ENCODE measurements at places on chromosomes 6 and 20.

DNA sequence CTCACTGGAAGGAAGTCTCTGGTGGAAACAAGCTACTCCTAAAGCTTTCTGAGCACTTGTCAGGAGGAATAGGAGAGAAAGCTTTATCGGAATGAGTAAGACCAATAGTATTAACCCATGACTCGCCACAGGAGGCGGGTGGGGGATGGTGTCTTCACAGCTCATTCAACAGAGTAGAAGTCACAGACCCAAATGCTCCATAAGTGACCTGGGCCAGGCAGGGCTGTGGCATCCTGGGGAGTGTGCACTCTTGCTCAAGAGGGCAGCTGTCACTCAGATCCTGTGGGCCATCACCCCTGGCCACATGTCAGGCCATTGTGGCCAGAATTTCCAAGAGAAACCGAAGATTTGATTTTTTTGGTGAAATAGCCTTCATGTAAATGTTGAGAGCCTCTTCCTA is 116.0 kb downstream of the SYCP2 start:
- no peak for DNase-seq

GRCh38 chr6:152301021-152301764 is 336.0 kb downstream of the SYNE1 start:
- no peak for DNase-seq

DNA sequence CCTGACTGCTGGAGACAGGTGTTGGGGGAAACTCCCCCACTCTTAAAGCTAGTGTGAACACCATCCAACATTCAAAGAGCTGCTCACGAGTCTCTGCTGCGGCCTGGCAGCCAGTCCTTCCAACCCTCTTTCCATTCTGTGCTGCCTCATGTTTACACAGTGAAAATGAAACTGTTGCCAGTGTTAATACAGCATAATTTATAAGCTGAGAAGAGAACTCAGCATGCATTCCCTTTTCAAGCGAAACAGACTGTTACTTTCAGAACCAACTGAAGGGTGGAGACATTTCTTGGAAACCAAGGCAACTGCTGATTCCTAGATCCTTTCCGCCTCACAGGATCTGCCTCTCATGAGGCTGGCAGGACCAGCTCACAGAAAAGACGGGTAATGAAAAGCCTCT is 533.8 kb upstream of the ID4 start:
- DNase-seq = no peak

- DNase-seq = no peak
These were observed 92.1 kb downstream of the CRYBG1 start for GRCh38 chr6:106452628-106453027.

- DNase-seq = no peak
These were observed 17.3 kb downstream of the DST start for GRCh38 chr6:56625356-56625755.

GRCh38 chr6:147700436-147701209 is 192.1 kb downstream of the SAMD5 start:
- DNase-seq = no peak

- no peak for DNase-seq
These were observed 53.8 kb upstream of the RBM24 start for GRCh38 chr6:17227403-17227802.

DNA sequence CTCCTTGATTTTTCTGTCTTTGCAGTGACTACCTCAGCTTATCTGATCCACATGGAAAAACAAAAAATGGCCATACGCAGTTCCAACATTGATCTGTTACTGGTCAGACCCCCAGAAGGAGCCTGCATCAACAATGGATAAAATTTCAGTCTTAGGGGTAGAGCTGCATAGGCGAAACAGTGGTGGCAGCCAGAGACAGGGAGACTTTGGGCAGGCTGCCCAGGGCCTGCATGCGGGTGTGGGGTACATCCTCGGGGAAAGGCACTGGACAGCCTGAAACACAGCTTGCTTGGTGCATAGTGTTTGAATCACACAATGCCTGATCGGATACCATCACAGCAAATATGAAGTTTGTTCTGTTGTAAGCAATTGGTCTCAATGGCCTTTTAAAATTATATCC is 847.8 kb downstream of the QKI start:
- DNase-seq = no peak

DNA sequence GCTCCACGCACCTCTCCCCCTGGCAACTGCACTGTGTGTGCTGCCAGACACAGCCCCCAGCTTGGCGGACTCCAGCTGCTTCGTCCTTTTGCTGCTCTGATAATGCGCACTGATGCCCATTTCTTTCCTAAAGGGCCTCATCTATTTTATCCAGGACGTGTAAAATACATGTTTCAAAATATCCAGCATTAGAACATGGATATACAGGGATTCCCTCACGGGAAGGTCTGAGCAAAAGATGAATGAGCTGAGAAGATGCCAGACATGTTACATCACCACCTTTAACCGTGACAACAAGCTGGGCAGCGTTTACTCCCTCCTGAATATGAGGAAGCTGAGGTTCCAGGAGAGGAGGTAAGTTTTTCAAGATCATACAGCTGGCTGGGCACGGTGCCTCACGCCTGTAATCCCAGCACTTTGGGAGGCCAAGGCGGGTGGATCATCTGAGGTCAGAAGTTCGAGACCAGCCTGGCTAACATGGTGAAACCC is 32.8 kb downstream of the TNXB start:
- no peak for DNase-seq

- no peak for DNase-seq
These were observed 2.9 kb upstream of the RAB22A start for GRCh38 chr20:58306421-58307261.

GRCh38 chr6:107715550-107716321 is 108.4 kb downstream of the SCML4 start:
- no peak for DNase-seq

GRCh38 chr20:723756-724155 is 44.5 kb downstream of the SLC52A3 start:
- DNase-seq = no peak

DNA sequence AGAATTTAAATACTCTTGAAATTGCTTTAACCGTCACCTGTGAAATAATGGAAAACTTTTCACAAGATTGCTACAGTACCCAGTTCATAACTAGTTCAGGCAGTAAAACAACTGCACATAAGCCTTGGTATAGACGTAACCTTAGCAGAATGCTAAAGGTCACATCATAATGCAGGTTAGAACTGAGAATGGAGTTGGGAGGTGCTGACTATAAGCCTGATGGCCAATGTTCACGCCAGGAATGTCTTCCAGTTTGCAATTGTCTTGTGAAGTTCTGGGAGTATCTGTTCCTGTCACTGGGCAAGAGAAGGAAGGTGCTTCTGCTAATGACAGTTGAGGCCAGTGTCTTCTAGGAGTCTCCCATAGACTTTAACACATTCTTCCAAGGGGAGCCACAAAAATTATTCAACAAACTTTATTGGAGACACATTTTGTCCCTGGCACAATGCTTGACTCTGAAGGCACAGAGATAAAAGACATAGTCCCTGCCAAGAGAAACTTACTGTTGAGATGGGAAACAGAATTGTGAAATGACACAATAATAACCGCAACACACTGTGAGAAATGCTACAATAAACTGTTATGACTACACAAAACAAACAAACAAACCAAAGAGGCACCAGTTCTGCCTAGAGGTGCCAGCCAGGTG is 24.6 kb upstream of the CEP162 start:
- DNase-seq = no peak

GRCh38 chr20:59809630-59810448 is 123.6 kb downstream of the SYCP2 start:
- DNase-seq = no peak

Data from progenitor cell of endocrine pancreas (in vitro differentiated cells).